Fibroblast of skin of left quadriceps (primary cell): ENCODE measurements at places on chromosomes 16 and 17.

DNA sequence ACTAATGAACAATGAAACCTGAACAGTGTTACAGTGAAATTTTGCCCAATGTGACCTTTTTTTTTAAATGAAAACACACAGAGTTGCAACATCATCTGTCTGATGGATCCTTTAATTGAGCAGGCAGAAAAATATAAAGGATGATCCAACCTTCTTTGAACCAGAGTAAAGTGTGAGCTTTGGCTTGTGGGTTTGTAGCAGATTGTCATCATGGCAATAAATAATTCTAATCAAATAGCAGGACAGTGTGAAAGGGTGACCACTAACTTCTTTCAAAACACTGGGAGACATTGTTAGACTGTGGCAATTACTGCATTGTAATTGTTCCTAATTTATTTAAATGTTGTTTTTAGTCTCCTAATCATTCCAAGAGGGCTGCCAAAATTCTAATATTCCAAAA, 197.2 kb downstream of the CHD9NB start:
- DNase-seq: no peak

DNA sequence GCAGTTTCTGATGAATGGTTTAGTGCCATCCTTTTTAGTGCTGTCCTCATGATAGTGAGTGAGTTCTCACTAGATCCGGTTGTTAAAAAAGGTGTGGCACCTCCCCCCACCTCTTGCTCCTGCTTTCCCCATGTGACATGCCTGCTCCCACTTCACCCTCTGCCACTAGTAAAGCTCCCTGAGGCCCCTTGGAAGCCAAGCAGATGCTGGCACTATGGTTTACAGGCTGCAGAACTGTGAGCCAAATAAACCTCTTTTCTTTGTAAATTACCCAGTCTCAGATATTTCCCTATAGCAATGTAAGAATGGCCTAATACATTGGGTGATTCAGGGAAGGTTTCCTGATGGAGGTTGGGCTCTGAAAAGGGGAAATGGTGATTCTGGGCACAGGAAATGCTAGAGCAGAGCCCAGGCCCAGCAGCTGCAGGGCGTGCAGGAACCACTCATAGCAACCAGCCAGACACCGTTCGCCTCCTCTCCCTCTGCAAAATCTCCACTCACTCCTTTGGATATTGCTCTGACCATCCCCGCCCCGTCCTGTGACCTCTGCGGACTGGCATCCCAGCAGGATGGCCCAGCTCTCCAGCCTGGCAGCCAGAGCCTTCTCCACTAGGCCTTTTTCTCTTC, 2.6 kb upstream of the ADORA2B start:
- no peak for DNase-seq

DNA sequence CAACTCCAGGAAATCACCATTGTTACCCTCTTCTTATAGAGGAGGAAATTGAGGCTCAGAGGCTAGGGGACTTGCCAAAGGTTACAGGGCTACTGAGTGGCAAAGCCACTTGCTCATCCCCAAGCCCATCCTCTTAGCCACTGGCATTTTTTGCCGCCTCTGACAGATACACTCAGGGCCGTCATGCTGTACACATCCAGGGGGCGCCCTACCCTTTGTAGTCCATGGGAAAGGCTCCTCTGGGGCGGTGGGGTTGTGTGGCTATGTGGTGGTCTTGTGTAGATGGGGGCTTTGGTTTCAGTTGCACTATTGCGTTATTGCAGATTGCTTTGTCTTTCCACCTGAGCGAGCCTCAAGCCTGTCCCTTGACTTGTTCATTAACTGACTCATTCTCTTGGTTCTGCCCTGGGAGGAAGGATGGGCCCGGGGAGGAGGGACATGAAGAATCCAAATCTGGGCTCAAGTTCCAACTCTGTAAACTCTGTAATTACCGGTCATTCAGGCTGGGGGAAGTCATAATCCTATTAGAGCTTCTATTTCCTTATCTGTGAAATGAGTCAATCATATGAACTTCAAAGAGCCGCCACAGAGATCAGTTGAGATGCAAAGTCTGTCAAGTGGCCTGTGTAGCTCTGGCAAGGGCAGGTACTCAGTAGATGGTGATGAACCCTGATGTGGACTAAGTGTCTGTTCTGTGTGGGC, 2.8 kb downstream of the NOS2 start:
- no peak for DNase-seq

DNA sequence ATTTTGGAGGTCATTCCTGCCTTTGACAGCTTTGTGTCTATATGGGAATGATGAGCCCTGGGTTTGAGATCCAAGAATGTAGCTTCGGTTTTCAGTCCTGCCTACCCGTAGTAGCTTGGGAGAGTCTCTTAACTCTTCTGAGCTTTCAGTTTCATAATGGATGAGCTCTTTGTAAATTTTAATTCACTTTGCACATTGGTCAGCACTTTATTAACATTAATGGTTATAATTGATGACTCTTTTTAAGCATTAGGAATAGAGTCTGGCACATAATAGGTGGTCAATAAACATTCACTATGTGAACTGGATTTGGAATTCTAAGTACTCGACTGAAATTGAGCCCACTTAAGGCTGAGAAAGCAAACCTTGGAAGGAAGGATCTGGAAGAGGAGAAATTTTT, 17.3 kb downstream of the GPR139 start:
- no peak for DNase-seq

- DNase-seq: no peak
These were observed 2139.4 kb downstream of the TP53TG3F start for GRCh38 chr16:35598696-35599332.

DNA sequence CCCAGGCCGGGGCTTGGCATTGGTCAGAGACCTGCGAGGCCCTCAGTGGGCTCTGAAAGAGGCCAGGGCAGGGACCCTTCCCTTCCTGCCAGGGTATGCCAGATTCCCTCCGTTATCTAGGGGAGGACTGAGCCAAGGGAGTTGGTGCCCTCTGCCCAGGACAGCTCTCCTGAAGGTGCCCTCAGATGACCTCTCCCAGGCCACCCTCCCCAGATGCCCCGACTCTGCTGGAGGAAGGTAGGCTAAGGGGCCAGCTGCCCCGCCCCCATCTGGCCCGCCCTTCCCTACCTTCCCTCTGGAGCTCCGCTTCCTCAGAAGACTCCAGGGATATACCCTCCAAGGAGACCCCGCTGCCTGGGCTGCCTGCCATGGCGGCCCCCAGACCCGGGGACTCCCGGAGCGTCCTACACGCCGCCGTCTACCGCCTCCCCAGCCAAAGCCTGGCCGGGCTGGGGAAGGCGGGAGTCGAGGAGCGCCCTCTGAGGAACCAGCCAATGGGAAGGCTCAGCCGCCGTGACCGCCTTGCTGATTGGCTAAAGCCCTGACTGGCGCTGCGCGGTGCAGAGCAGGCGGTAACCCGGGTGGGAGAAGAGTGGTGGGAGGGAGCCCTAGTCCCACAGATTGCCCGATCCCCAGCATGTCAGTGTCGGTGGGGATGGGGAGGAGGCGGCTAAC, 7.0 kb downstream of the MPP2 start:
- peak; percentile 60 for DNase-seq

DNA sequence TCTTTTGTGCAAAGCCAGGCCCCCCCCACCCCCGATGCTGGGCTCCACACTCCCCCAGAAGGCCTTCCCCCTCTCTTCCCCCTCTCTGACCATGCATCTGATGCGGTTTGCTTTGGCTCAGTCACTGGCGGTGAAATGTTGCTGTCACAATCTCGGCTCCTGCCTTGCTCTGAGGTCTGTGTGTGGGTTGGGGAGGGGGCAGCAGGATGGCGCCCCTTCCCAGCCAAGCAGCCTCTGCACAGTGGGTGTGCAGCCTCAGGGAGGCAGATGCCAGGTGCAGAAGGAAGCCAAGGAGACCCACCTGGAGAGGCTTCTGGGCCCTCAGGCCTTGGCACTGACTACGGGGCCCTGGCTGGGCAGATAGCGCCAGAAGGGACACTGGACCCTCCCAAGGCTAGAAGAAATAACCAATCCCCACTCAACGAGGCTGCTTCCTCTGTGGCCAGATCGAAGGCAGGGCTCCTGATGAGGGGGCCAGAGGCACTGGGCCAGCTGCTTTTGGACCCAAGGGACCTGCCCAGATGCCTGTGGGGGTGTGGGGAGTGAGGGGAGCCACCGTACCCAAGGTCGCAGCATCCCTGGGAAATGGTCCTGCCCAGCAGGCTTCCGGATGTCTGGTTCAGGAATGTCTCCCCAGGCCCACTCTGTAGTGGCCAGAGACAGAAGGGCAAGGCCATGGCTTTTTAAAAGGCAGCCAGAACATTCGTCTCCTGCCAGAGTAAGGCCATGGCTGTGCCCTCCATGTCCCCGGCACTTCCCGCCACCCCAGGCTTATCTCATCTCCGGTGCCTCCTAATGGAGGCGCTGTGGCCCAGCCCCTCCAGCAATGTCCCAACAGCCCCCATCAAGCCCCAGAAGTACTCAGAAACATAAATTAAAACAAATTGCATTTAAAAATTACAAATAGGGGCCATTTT, 43.4 kb upstream of the SLC38A10 start:
- DNase-seq: no peak

DNA sequence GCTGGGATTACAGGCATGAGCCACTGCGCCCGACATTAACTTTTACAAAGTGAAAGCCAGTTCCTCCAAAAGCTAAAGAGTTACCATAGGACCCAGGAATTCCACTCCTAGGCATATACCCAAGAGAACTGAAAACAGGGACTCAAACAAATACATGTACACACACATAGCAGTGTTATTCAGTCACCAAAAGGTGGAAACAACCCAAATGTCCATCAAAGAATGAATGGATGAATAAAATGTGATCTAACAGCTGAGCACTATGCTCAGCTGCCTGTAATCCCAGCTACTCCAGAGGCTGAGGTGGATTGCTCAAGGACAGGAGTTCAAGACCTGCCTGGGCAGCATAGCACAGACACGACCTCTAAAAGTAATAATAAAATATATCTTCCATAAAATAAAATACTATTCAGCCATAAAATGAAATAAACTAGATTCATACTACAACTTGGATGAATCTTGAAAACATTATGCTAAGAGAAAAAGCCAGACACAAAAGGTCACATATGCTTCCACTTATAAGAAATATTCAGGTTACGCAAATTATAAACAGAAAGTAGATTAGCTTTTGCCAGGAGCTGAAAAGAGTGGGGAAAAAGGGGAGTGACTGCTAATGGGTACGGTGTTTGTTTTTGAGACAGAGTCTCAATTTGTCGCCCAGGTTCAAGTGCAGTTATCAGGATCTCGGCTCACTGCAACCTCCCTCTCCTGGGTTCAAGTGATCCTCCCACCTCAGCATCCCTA, 9.3 kb upstream of the USP7 start:
- DNase-seq: peak; percentile 31
